ENCODE measurements at places on chromosomes 2 and 18. TPM values are rescaled to one million over a fixed set of nuclear protein-coding genes. Genes with fewer than 3 reads are reported as not detected.

Gene CTAGE1
- not detected for total RNA-seq

Gene LBX2
- total RNA-seq = 1.6 TPM

Gene STEAP3
- total RNA-seq = 13.9 TPM

Gene DYSF
- 0.81 TPM for total RNA-seq

Gene CSRNP3
- 0.27 TPM for total RNA-seq

Gene LRRTM1
- not detected for total RNA-seq

Gene STK25
- total RNA-seq = 133 TPM

Gene BUB1
- total RNA-seq = 82.4 TPM

Gene C2orf80
- total RNA-seq = not detected

Gene ADAM23
- not detected for total RNA-seq

Gene NR4A2
- not detected for total RNA-seq

Gene LRRC30
- not detected for total RNA-seq

Gene SCYGR4
- total RNA-seq = not detected

Gene HOXD13
- total RNA-seq = 2.1 TPM

Gene SUMO1
- total RNA-seq = 207 TPM

Gene IL36A
- total RNA-seq = not detected

Gene NOL4
- total RNA-seq = not detected
